ENCODE measurements at places on chromosomes 7 and 10.
A peak's percentile ranks its signal among the peaks of the same experiment; 100 is the strongest.

GRCh38 chr10:31648966-31649365 is 279.7 kb downstream of the ARHGAP12 start:
- no peak for DNase-seq

GRCh38 chr7:144594580-144594979 is 191.1 kb upstream of the NOBOX start:
- no peak for DNase-seq

DNA sequence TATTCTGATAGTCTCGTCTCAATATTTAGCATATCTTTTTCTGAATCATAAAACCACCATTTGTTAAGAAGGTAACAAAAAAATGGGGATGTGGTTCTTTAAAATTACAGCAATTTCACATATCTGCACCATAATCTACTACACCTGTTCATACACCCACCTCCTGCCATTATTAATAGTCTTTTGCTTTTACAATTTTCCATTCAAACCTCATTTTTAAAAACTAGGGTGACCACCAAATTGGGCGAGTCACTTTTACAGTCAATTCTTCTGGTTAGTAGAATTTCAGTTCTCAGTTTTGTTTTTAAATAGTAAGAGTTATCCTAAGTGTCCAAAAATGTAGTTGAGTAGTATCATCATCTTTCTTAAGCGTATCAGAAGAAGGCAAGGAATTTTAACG is 48.4 kb upstream of the GSAP start:
- DNase-seq, result no peak

DNA sequence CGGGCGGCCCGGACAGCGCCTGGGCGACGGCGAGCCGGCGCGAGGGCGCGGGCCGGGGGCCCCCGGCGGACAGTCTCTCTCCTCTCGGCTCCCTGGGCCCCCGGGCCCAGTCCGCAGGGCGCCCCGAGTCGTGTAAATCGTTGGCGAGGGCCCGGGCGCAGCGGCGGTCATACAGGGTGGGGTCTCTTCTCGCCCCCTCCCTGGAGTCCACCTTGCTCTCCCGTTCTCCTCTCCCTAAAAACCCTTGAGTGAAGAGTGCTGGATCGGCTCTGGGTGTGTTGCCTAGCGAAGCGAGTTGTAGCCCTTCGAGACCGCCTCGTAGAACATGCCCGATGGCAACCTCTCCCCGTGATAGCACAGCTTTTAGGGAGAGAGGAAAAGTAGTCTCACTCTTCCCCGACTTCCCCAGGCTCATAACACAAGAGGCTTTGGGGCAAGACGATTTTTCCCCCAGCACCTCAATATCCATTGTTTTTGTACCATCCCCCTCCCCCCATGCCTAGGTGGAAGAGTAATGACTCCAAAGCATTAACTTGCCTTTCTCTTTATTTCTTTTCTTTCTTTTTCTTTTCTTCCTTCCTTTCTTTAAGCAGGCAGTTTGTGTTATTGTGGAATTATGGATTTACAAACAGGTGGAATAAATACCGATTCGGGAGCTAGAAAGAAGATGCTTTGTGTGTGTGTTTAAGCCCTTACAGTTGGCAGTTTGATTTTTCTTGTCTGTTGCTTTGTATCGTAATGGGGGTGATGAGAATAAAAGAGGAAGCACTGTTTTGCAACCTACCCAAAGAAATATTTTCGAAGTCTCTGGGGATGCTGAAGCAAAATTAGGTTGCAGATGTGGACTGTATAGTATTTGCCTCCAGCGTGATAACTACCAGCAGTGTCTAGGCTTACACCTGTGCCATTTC is 822 bp downstream of the SHOC2 start:
- peak; percentile 98 for DNase-seq

- DNase-seq, result no peak
Observed at GRCh38 chr10:103849212-103849877, 6.0 kb downstream of the SH3PXD2A start.

DNA sequence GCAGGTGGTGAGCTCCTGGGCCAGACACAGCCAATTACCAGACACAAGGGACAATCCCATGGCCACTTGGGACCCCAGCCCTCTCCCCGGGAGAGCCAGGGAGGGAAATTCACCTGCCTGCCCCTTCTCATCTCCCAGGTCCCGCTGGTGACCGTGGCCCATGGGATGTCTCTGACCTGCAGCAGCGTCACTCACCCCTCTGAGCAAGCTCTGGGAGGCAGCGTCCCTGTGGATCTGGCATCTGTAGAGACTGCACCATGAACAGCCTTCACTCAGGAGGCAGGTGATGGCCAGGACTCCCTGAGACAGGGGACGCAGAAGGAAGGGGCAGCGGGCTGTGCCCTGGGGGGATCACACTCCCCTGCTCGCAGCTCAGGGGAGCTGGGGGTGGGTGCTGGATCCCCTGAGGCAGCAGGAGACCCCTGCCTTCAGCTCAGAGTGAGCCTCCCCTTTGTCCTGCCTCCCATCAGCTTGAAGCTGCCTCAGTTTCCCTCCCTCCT is 90.8 kb downstream of the FOXL3 start:
- DNase-seq, result no peak

DNA sequence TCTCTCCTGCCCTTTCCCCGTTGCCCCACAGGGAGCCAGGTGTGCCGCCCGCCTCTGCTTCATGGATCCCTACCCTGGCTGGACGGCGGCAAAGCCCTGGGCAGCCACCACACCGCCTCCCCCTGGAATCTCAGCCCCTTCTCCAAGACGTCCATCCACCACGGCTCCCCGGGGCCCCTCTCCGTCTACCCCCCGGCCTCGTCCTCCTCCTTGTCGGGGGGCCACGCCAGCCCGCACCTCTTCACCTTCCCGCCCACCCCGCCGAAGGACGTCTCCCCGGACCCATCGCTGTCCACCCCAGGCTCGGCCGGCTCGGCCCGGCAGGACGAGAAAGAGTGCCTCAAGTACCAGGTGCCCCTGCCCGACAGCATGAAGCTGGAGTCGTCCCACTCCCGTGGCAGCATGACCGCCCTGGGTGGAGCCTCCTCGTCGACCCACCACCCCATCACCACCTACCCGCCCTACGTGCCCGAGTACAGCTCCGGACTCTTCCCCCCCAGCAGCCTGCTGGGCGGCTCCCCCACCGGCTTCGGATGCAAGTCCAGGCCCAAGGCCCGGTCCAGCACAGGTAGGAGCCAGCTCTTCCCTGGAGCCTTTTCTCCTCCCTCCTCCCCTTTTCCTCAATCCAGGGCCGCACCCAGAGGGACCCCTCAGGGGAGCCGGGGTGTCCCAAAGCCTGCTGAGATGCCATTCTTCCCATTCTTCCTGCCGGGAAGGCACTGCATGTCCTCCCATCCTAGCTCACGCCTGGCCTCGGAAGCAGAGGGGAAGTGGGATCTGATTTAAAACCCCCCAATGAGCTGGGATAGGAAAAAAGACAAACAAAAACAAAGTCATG is 4.0 kb downstream of the GATA3 start:
- DNase-seq, result no peak

GRCh38 chr7:48441848-48442492 is 270.7 kb downstream of the ABCA13 start:
- no peak for DNase-seq

- peak; percentile 69 for DNase-seq
Observed at GRCh38 chr7:100896732-100897608, 1.3 kb upstream of the ACHE start.

- no peak for DNase-seq
Observed at GRCh38 chr7:37061849-37062559, 337.7 kb upstream of the AOAH start.

DNA sequence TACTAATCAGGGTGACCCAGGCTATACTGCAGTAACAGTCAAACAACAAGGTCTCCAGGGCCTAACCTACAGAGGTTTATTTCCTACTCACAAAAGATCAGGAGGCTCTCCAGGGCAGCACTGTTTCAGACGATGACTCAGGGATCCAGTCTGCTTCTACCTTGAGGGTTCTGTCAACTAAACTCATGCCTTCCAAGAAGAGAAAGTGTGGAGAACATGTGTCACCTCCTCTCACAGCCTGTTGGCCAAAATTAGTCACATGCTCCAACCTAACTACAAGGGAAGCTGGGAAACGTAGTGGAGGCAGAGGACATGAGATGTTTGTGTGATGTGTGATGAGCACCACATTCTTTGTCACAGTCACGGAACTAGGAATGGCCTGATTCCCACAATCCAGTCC is 14.7 kb upstream of the INA start:
- no peak for DNase-seq

DNA sequence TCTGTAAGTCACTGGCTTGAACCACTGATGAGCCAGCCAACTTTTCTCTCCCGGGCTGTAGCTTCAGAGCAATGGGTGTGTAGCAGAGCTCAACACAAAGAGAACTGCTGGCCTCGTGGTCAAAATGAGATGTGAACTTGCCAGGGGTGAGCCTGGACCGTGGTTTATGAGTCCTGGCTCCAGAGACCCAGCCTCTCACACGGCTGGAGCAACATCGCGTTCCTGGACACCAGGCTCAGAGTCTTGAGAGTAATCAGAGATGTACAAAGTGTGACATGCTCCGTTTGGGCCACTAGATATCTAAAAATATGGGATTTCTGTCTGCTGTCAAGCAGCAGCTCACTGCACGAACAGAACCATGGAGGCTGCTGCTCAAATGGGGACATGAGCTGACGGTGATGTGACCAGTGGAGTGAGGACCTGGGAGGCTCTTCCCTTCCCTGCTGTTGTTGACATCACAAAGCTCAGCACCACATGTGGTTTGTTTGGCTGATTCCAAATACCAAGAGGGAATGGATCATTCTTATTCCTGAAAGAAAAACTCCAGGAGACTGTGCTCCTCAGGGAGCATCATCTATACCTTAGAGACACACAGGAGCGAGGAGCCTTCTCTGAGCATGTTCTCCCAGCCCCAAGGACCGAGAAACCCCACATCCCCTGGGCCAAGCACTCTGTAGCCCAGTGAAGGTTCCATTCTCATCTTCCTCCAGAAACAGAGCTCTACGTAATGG is 9.2 kb upstream of the SVIL start:
- no peak for DNase-seq

DNA sequence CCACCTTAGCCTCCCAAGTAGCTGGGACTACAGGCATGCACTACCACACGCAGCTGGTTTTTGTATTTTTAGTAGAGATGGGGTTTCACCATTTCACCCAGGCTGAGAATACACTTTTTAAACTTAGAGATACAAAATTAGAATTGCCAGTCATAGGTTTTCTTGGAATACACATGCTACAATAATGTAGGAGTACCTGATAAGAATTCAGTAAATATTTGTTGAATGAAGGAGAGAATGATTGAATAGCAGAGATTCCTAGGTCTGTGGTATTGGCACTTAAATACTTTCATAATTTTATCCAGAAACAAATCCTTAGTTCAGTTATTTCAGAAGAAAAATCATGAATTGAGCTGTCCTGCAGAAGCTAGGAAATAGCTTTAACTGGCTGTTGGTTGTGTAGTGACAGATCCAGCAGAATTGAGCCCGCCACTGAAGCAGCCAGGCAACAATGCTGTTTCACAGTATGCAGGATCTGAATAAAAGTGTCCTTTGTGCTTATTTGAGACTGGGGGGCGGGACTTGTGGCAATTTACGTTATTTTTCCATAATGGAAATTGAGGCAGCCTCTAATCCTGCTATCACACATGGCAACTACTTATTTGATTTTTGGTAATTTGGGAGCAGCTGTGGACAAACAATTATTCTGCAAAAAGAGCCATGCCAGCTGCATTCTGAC is 31.5 kb downstream of the NRF1 start:
- no peak for DNase-seq

DNA sequence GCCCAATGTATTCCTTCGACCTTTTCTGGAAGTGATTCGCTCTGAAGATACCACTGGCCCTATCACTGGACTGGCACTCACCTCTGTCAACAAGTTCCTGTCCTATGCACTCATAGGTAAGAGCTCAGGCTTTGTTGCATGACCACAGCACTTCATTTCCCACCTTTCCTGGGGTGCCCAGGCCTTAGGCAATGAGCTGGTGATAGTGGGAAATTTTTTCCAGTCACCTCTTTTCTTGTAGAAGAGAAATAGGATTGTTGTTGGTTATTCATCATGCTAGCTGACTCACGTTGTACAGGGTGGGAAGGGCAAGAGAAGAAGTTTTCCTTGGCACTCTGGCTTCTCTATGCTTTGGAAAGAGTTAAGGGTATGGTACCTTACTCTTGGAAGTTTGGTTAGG is 51.4 kb upstream of the NFKB2 start:
- no peak for DNase-seq

- DNase-seq, result no peak
Observed at GRCh38 chr7:17056491-17057142, 174.8 kb upstream of the AGR3 start.

GRCh38 chr7:99146979-99147378 is 3.1 kb upstream of the SMURF1 start:
- no peak for DNase-seq

GRCh38 chr10:51502124-51502523 is 197.3 kb downstream of the CSTF2T start:
- DNase-seq, result no peak

- DNase-seq, result no peak
Observed at GRCh38 chr7:90173127-90173844, 19.0 kb downstream of the STEAP1 start.
